ENCODE measurements at places on chromosomes 11 and 22. TPM values are rescaled to one million over a fixed set of nuclear protein-coding genes. Genes with fewer than 3 reads are reported as not detected.

GRCh38 chr11:69705901-69706787 is 2.3 kb upstream of the FGF19 start:
- no peak for DNase-seq

DNA sequence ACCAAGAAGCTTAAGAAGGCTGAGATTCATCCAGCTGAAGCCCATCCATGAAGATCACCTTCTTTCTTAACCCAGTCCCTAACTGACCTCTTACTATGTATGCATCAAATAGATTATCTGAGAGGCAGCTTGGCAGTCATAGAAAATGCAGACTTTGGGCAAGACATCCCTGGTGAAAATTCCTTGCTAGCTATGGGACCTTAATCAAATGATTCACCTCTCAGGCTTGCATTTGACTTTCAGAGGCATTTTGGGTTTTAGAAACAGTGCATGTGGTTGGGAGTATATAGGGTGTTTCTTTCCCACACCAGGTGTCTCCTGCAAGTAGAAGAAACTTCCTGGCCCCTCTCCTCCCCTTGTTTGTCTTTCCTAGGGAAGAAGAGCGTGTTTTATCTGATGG is 188.5 kb upstream of the ISX start:
- DNase-seq = no peak

- no peak for DNase-seq
These were observed 29.6 kb downstream of the TOM1 start for GRCh38 chr22:35329114-35329847.

GRCh38 chr11:84524422-84525051 is 1102.6 kb downstream of the DLG2 start:
- no peak for DNase-seq

The HSPB2 gene
- total RNA-seq = 59.9 TPM

DNA sequence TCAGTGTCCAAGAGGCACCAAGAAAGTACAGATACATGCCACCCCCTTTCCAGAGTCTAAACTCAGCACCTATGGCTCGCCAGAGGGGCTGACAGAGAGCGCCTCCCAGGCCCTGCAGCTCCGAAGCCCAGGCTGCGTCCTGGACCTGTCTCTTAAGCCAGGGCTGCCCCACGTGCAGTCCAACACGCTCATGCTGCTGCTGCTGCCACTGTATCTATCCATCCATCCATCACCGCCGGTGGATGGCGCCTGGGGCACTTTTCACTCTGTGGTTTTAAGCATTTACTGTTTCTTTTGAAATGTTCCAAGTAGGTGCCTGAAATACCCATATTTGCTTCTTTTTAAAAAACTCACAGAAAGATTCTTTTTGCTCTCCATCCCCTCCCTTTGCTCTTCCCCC is 41.8 kb downstream of the MACROD1 start:
- DNase-seq = no peak

DNA sequence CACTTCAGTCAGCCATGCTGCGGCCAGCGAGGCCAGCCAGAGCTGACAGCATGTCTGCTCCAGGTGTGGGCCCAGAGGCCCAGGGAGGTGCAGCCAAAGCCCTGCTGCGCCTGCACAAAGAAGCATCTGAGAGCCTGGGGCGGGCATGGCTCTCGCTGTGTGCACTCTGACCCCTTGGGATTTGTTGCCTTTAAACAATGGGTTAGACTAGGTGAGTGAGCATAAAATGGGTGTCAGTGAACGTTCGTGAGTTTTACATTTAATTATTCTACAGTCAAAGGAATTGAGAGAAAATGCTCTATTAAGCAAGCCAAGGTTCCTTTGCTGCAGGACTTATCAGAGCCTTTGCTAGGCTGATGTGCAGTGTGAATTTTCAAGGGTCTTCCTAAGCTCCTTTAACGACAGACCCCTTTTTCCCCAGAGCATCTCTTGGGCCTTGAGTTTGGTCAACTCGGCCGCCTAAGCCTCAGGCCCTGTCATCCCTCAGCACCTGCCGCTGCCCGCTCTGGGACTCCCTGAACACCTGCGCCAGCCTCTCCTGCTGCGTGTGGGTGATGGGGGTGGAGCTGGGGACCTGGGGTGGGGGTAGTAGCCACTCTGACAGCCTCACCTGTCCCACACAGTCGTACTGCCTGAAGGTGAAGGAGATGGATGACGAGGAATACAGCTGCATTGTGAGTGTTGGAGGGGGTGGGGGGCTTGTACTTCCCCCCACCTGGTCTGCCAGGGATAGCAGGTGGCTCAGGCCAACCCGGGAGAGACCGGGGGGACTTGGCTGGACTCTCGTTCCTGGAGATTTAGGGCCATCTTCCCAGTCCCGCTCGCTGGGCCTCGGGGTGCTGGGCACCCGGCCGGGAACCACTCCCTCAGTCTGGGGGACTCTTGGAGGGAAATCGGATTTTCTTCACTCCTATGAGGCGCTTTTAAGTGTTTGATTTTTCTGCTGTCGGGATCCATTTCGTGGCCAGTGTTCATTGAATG is 10.5 kb downstream of the SLC16A8 start:
- no peak for DNase-seq

The MYOD1 gene
- not detected for total RNA-seq

- no peak for DNase-seq
These were observed 20.6 kb upstream of the SYT7 start for GRCh38 chr11:61601512-61601911.

- DNase-seq = no peak
These were observed 4.2 kb upstream of the KIAA0930 start for GRCh38 chr22:45244916-45245315.

The TRIM48 gene
- total RNA-seq = not detected

- DNase-seq = no peak
These were observed 109.1 kb upstream of the LMO1 start for GRCh38 chr11:8372641-8373381.

DNA sequence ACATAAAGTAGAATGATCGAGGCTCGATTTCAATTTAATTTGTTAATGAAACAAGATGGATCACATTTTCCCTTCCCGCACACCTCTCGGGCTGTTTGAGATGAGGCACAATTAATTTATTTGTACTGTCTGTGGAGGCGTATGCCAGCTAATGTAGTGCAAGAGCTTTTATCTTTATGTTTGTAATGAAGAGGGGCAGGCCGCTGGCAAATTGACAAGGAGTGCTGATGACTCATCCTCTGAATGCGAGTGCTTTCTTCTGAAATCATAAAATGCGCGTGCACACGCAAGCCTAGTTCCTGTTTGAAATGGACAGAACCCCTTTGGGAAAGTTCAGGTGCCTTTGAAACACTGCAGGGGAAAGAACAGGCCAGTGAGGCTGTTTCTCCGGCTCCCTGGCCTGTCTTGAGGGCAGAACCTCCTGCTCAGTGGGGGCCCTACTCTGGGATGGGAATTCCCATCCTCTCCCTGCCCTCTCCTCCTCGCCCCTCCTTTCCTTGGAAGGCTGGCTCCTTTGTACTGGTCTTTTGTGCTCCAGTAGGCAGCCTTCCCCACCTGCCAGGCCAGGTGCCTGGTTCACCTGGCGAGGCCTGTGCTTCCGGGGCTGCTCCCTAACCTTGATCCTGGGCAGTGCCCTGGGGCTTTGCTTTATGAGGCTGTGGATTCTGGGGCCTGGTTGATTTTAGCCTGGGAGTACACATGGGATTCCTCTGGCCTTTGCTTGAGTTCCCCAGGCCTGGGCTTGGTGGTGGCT is 50.3 kb downstream of the TEAD1 start:
- peak; percentile 85 for DNase-seq

- no peak for DNase-seq
These were observed 7.6 kb upstream of the FTH1 start for GRCh38 chr11:61974766-61975631.

DNA sequence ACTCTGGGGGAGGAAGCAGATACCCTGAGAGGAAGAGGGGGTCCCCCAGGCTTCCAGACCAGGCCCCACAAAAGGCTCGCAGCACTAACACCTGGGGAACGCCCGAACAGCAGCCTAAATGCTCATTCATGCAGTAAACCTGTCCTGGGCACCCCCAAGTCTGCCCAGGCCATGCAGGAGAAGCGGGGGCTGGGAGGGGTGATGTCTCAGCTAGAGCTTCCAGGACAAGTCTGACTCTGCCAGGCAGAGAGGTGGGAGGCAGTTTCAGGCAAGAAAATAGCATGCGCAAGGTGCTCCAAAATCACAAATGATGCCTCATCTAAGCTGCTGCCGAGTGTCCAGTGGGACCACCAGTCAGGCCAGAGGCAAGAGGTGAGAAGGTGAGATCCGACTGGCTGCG is 14.6 kb downstream of the CABP7 start:
- DNase-seq = no peak

The ZBTB16 gene
- total RNA-seq = 25.4 TPM

GRCh38 chr11:45563810-45564209 is 101.6 kb downstream of the CHST1 start:
- no peak for DNase-seq

The CRYBB1 gene
- 0.67 TPM for total RNA-seq

The RASL10A gene
- 1.3 TPM for total RNA-seq

- no peak for DNase-seq
These were observed 5.0 kb upstream of the UVRAG start for GRCh38 chr11:75809991-75810390.

DNA sequence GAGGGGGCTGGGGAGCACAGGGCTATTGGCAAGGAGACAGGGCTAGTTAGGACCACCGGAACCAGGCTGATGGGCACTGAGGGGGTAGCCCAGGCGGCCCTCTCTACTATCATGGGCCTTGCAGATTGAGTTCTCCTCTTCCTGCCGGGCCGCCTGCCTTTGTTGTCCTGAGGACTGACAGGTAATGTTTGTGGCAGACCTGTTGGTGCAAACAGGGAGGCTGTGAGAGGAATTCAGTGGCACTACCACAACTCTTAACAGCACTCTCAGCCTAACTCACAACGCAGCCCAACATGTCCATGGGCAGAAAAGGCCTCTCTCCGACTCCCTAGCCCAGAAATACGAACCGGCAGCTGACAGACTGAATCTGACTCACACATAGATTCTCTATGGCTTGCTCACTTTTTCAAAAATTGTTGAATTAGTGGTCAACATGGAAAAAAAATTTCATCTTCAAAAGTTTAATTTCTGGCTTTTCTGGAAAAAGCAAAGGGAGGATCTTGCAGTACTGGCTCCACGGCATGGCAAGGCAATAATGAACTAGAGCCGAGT is 11.4 kb downstream of the KCNJ5 start:
- DNase-seq = no peak

- DNase-seq = no peak
These were observed 1280.6 kb upstream of the CNTN5 start for GRCh38 chr11:97739932-97740800.

The ARRB1 gene
- 21.4 TPM for total RNA-seq

The PAFAH1B2 gene
- 68.9 TPM for total RNA-seq

DNA sequence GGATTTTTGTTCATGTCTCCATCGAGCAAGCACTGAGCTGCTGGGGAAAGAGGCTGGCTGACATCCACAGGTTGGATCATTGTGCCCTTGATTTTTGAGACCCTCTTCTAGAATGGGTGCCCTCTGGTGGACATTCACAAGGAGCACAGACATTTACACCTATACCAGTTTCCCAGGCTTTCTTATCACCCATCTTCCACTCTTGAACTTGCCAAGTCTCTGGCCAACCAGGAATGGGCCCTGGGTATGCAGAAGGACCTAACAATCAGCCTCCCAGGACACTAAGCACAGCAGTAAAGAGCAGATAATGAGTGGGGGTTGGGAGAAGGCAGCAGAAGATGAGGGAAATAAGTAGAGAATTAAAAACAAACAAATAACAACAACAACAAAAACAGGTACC is 5.7 kb upstream of the INTS4 start:
- no peak for DNase-seq

All from cardiac septum (tissue), 1 donor.